ENCODE measurements at places on chromosomes 2 and 18. TPM values are rescaled to one million over a fixed set of nuclear protein-coding genes. Genes with fewer than 3 reads are reported as not detected.

The ATOH8 gene
- total RNA-seq = 18.1 TPM

The REG3G gene
- not detected for total RNA-seq

The ST6GAL2 gene
- not detected for total RNA-seq

The PIEZO2 gene
- total RNA-seq = 4.0 TPM

The VSNL1 gene
- total RNA-seq = not detected

The GAREM2 gene
- not detected for total RNA-seq

- no peaks in the 10 kb centered on the region for H3K27me3 ChIP-seq
- no peak overlapping the region for H3K27ac ChIP-seq
- H3K4me3 ChIP-seq = no peak overlapping the region
- no peak for DNase-seq
Measured at GRCh38 chr2:41040782-41041520, 589.1 kb upstream of the SLC8A1 start.

DNA sequence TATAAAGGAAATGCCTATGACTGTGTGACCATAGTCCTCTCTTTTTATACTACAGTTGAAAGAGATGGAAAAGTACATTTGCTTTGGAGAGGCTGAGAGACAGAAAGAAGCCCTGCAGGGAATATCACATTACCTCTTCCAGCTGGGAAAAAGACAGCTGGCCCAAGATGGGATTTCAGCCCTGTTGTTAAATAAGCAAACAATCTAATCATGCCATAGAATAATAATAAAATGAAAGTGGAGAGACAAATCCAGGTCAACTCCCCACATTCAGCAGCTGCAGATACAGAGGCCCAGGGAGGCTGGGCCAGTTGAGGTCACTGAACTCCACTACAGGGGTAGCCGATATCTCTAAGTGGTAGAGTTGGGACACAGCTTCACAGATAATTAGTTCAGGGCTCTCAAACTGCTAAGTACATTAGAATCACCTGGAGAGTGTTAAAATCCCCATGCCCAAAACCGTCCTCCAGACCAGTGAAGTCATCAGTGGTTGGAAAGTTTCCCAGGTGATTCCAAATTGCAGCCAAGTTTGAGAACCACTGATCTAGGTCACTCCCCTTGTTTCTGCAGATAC, 81.9 kb downstream of the MOGAT1 start:
- no peak overlapping the region for H3K27ac ChIP-seq
- DNase-seq = no peak
- no peak overlapping the region for H3K4me3 ChIP-seq
- H3K4me1 ChIP-seq = no peaks in the 10 kb centered on the region

- peak overlapping the region; percentile 84 for H3K27ac ChIP-seq
- DNase-seq = no peak
- peak overlapping the region; percentile 59 for H3K4me3 ChIP-seq
- H3K4me1 ChIP-seq = no peaks in the 10 kb centered on the region
- no peaks in the 10 kb centered on the region for H3K27me3 ChIP-seq
- H3K36me3 ChIP-seq = no peaks in the 10 kb centered on the region
Measured at GRCh38 chr18:55587418-55588110, 428 bp downstream of the TCF4 start.

DNA sequence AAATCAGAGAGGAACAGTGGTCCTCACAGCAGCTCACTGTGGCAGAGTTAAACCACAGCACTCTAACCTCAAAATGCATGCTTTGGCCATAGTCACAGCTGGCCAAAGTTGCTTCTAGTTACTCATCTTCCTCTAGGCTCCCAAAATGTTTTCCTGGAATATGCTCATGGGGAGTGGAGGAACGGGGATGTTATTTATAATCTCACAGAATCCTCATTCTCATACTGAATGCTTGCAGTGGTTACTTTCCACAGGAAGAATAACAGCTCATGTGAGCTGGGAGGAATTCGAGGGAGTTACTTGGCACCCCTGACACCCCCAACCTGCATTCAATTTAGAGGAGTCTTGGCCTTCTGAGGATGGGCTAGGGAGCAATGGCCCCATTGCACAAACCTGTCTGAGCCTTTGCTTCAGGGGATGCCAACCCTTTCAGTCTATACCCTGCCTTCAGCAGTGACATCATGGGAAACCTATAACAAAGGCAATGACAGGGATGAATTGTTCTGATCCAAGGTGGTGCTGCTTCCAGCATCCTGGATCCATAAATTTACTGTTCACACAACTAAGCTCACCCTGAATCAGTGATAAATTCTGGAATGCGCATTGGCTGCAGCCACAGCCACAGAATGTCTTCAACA, 22.4 kb upstream of the CCBE1 start:
- no peaks in the 10 kb centered on the region for H3K27me3 ChIP-seq
- H3K4me1 ChIP-seq = no peaks in the 10 kb centered on the region
- H3K36me3 ChIP-seq = no peaks in the 10 kb centered on the region
- DNase-seq = no peak
- H3K4me3 ChIP-seq = no peak overlapping the region
- no peak overlapping the region for H3K27ac ChIP-seq

- H3K36me3 ChIP-seq = no peaks in the 10 kb centered on the region
- H3K27me3 ChIP-seq = peaks cover 53% of the 10 kb centered on the region
- no peak for DNase-seq
- H3K27ac ChIP-seq = no peak overlapping the region
- H3K4me1 ChIP-seq = peaks cover 5% of the 10 kb centered on the region
- no peak overlapping the region for H3K4me3 ChIP-seq
Measured at GRCh38 chr2:118858485-118859156, 11.2 kb upstream of the EN1 start.

GRCh38 chr2:222613715-222614331, 42.1 kb downstream of the FARSB start:
- H3K27ac ChIP-seq = no peak overlapping the region
- no peaks in the 10 kb centered on the region for H3K36me3 ChIP-seq
- DNase-seq = no peak
- H3K4me3 ChIP-seq = no peak overlapping the region
- H3K4me1 ChIP-seq = no peaks in the 10 kb centered on the region
- H3K27me3 ChIP-seq = no peaks in the 10 kb centered on the region

GRCh38 chr2:71277147-71277475, 50.2 kb upstream of the PAIP2B start:
- DNase-seq = no peak
- no peaks in the 10 kb centered on the region for H3K27me3 ChIP-seq
- H3K27ac ChIP-seq = peak overlapping the region; percentile 20
- H3K36me3 ChIP-seq = no peaks in the 10 kb centered on the region
- H3K4me1 ChIP-seq = peaks cover 19% of the 10 kb centered on the region

- DNase-seq = no peak
- H3K4me3 ChIP-seq = no peak overlapping the region
- no peaks in the 10 kb centered on the region for H3K4me1 ChIP-seq
- H3K36me3 ChIP-seq = no peaks in the 10 kb centered on the region
Measured at GRCh38 chr2:113910110-113910717, 20.3 kb downstream of the ACTR3 start.

DNA sequence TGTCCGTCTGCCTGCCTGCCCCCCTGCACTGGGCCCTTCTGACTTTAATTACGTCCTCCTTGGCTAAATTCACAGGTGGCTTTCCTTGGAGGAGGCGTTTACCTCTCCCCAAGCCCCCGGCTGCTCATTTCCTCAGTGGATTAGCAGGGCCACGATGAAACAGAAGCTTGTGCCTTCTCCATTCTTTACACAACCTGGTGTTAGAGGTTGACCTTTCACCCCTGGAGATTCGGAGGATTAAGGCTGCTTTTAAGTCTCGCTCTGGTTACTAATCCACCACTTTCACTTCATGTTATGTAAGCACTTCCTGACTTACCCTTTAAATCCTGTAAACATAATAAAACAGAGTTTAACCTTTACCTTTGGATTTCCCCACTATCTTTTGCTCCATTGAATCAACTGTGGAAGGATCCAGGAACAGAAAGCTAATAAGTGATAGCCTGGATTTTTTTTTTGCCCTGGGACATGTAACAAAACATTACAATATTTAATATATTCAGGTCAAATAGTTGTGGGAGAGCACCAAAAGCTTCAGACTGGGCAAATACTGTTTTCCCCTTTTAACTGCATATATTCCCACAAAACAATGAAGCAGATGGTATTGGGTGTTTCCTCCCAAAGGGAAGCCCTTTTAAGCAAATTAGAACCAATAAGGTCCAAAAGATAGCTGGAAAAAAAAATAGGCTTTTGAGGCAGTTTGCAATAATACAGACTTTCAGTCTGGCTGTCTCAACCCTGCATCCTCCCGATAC, 370.2 kb downstream of the EN1 start:
- no peak for DNase-seq
- no peak overlapping the region for H3K27ac ChIP-seq
- no peaks in the 10 kb centered on the region for H3K27me3 ChIP-seq
- H3K4me3 ChIP-seq = no peak overlapping the region
- no peaks in the 10 kb centered on the region for H3K4me1 ChIP-seq

- no peaks in the 10 kb centered on the region for H3K36me3 ChIP-seq
- H3K4me1 ChIP-seq = no peaks in the 10 kb centered on the region
- H3K27ac ChIP-seq = no peak overlapping the region
- no peak overlapping the region for H3K4me3 ChIP-seq
Measured at GRCh38 chr18:48694295-48694694, 155.5 kb downstream of the CTIF start.

DNA sequence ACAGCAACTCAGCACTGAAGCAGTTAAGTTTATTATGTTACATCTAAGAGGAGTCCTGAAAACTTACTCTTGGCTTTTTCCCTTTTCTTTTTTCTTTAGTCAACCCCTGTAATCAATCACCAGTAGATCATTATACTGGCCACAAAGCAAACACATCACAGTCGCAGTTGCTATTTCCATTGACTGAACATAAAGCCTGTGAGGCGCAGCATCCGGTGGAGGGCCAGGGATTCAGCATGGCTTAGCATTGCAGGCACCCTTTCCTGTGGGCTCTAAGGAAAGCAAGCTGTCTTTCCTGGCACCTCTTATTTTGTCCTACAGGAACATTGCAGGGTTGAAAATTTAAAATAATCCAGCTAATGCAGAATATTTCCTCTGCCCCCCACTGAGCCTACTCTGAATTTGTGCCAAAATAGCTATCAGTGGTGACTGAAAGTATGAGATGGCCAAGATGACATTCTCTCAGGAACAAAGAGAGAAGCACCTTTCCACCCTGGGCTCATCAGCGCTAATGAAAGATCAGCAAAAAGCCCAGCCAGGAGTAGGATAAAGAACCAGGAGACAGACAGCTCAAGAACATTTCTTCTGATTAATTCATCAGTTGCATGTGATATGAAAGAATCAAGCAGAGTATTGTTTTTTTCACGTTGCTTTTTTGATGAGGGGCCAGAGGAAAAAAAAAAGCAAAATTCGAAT, 85.3 kb upstream of the SULT1C3 start:
- no peaks in the 10 kb centered on the region for H3K36me3 ChIP-seq
- DNase-seq = no peak
- no peaks in the 10 kb centered on the region for H3K27me3 ChIP-seq
- H3K4me1 ChIP-seq = no peaks in the 10 kb centered on the region

- H3K27ac ChIP-seq = no peak overlapping the region
- H3K4me1 ChIP-seq = no peaks in the 10 kb centered on the region
- no peak for DNase-seq
Measured at GRCh38 chr2:105425936-105426625, 27.2 kb upstream of the FHL2 start.

DNA sequence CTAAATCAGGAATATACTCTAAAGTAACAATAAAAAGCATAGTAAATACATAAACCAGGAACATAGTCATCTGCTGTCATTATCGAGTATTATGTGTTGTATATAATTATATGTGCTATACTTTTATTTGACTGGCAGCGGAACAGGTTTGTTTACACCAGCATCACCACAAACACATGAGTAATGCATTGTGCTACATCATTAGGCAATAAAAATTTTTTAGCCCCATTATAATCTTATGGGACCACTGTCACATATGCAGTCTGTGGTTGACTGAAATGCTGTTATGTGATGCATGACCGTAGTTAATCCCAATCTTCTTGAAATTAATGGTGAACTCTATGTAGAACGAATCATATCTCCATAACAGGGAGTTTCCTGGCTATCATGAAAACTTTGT, 136.7 kb upstream of the ZFP36L2 start:
- no peaks in the 10 kb centered on the region for H3K4me1 ChIP-seq
- no peaks in the 10 kb centered on the region for H3K27me3 ChIP-seq
- no peak for DNase-seq
- no peak overlapping the region for H3K4me3 ChIP-seq
- no peak overlapping the region for H3K27ac ChIP-seq
- H3K36me3 ChIP-seq = no peaks in the 10 kb centered on the region

GRCh38 chr18:25434745-25435144, 82.8 kb upstream of the ZNF521 start:
- no peak overlapping the region for H3K27ac ChIP-seq
- H3K27me3 ChIP-seq = no peaks in the 10 kb centered on the region
- no peaks in the 10 kb centered on the region for H3K4me1 ChIP-seq
- no peaks in the 10 kb centered on the region for H3K36me3 ChIP-seq
- no peak for DNase-seq

DNA sequence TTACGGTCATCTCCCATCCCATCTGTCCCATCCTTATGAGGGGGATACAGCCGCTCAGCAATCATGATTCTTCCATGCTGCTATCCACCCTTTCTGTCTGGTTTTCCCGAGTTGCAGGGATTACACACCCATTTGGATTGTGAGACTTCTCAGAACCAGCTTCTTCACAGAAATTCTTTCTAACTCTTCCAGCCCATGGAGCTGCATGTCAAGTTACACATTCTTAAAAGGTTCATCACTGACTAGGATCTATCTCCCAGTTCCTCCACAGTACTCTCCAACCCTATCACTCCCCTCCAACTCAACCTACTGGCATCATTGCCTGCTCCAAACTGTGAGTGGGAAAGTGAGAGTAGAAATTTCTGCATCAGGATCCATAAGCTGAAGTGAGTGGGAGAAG, 558.2 kb upstream of the TNP1 start:
- H3K27me3 ChIP-seq = no peaks in the 10 kb centered on the region
- H3K4me3 ChIP-seq = no peak overlapping the region

DNA sequence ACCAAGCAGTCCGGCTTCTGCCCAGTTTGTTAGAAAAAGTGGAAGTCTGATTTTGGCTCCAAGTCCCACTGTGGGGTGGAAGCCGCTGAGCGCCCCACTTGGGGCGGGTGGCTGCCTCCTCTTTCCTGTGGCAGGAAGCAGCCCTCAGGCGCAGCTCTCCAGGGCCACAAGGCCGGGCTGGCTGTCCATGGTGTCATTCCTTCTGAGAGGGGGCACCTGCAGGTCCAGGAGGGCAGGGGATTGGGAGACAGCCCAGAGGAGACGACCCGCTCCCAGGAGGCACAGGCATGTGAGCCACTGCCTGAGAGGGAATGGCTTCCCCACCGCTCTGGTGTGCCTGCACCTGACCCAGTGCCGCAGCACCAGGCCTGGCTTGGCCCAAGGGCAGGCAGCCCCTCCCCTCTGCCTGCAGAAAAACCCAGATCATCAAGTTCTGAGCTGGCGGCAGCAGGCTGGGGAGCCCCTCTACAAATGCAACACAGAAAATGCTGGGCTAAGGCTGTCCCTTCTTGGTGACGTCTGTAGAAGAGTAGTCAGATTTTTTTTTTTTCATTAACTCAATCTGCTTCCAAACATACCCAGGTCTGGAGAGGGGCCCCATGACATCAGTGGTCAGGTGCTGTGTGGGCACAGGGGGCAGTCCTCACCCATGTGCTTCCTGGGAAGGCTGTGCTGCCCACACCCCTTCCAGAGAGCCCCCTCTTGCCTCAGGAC, 38.4 kb downstream of the HS6ST1 start:
- H3K27ac ChIP-seq = peak overlapping the region; percentile 11
- H3K36me3 ChIP-seq = no peaks in the 10 kb centered on the region
- DNase-seq = peak; percentile 47
- no peak overlapping the region for H3K4me3 ChIP-seq

Data from Peyer's patch (tissue), 4 donors.